ENCODE measurements at places on chromosomes 6 and 20. TPM values are rescaled to one million over a fixed set of nuclear protein-coding genes. Genes with fewer than 3 reads are reported as not detected.

DNA sequence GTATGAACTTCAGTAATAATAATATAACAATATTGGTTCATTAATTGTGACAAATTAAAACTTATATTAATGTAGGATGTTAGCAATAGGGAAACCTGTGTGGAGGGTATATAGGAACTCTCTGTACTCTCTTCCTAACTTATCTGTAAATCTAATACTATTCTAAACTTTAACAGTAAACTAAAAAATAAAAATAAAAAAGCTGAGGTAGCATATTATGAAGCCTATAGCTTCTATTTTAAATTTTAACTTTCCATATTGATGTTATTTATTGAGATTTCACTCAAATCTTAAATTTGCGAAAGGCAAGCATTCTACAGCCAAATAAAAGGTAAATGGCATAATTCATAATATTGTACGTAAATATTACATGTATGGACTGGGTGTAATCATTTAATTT, 326.4 kb downstream of the MEI4 start:
- DNase-seq = no peak

DNA sequence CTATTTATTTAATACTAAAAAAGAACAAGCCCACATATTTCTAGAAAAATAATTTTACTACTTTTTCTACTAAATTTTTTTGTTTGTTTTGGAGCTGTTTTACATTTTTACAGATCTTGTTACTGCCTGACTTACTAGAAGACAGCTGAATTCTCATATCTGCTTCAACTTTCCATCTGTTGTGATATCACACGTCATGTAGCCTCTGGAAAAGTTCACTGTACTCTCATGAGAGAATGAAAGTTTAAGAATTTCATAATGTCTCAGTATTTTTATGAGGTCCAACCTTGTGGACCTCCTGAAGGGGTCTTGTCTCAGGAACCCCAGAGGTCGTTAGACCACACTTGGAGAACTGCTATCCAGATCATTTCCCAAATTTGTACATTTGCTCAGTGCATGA, 81.7 kb upstream of the MTHFD1L start:
- no peak for DNase-seq

GRCh38 chr6:107304421-107305025, 154.8 kb downstream of the PDSS2 start:
- DNase-seq = no peak

GRCh38 chr6:15926256-15926655, 202.6 kb upstream of the MYLIP start:
- DNase-seq = no peak

The PACSIN1 gene
- total RNA-seq = not detected

GRCh38 chr20:41174373-41174772, 37.0 kb downstream of the PLCG1 start:
- no peak for DNase-seq

- no peak for DNase-seq
Observed at GRCh38 chr20:2757001-2757400, 43.4 kb downstream of the CPXM1 start.

DNA sequence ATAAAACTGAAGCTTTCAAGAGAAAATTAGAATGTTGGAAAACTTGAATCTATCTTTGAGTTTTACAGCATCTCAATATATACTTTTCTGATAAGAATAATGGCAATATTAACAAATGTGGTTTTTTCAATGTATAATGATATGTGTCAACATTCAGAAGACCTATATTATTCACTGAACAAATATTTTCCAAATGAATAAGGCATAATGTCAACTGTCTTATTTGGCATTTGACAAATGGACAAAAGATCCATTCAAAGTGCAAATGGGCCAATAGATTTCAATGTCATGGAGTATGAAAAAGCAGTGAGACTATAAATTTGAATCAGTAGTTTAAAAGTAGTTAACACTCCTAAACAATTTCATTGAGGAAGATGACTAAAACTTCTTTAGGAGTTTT, 20.9 kb downstream of the LMBRD1 start:
- DNase-seq = no peak

DNA sequence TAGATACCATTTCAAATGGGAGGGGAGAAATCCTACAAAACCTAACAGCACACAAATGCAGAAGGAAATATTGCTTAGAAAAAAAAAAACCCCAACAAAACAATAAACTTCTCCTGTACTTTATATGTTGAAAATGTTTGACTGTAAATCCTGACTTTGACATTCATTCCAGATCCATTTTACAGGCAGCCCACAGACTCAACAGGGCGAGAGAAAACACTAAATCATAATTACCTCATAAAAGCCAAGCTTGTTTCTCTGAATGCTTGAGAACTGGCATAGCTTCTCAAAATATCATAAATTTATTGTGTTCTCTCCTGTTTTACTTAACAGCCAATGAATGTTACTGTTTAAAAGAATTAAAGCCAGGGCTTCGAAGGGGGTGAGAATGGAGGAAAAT, 273.2 kb downstream of the CD83 start:
- DNase-seq = no peak

DNA sequence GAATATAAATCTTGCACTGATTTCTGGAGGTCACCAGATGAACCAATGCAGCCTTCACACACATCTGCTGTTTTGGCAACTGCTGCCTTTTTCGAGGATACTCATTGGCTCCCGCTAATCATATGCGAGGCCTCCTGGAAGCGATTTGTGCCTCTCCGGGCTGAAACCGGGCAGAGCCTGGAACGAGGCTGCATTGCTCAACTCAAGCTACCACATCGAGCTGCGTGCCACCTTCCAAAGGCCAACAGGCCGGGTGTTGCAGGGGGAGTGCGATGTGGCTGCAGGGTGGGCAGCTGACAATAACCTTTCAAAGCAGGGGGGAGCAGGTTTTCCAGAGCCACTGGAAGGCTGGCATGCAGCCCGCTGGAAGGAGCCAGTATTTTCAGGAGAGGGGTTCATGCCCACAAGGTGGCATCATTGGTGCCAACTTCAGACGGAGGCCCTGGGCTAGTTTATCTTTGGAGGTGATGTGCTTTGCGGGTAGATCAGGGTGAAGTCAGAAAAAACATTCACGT, 122.6 kb upstream of the IFNGR1 start:
- peak; percentile 65 for DNase-seq

Data from stomach (tissue), 19 donors.